AG09309 (cell line): ENCODE measurements at places on chromosomes 6 and 20.

DNA sequence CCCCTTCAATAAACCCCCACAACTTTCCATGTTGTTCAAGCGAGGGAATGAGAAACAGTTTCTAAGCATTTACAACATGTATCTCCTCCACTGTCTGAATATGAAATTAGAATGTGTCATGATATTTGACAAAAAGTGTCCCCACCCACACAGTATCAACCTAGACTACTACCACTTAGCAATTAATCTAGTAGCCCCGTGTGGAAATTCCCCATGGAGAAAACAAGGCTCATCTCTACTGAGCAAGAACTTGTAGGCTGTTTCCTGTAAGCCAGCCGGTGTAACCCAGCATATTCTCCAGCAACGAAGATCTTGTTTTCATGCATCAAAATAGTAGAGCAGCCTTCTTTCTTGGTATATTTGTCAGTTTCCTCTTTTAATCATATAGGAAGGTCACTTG lies 115.0 kb downstream of the IRF4 start:
- DNase-seq: no peak

DNA sequence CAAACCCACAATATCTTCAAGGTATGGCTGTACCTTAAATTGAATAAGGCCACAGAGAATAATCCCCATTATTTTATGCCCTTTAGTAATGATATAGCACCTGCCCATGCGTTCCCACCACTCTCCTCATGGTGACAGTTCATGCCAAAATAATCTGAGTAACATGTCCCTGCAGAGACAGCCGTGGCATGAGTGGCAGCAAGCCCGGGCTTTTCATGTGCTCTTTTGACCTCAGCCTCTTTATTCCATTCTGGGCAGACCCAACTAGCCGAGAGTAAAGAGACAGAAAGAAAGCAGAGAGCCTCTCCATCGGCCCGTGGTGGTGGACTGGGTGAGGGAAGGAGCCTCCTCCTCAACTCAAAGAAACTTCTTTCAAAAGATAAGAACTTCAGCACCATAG lies 19.9 kb upstream of the POPDC3 start:
- DNase-seq: no peak

- DNase-seq: no peak
Observed at GRCh38 chr20:19850198-19850533, 92.1 kb downstream of the RIN2 start.

DNA sequence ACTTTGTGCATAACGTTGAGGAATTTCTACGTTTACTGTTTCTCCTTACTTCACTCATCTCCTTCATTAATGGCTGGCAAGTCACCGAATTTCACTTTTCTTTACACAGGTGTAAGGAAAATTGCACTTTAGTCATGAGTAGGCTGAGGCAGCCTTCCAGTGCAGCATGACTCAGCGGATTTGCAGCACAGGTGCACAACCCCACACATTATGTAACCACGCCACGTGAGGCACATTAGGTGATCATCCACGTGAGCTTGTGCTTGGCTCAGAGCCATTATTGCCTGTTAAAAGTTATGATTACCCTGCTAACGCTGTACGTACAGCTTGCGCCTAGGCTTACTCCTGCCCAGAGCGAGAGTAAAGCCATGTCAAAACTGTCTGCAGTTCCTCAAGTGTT lies 158.8 kb downstream of the NKAIN2 start:
- DNase-seq: no peak

- DNase-seq: no peak
Observed at GRCh38 chr6:135094403-135094821, 39.8 kb upstream of the HBS1L start.

- DNase-seq: no peak
Observed at GRCh38 chr20:46757754-46758678, 48.6 kb downstream of the SLC2A10 start.

GRCh38 chr6:55868771-55869479 lies 6.5 kb downstream of the BMP5 start:
- no peak for DNase-seq

DNA sequence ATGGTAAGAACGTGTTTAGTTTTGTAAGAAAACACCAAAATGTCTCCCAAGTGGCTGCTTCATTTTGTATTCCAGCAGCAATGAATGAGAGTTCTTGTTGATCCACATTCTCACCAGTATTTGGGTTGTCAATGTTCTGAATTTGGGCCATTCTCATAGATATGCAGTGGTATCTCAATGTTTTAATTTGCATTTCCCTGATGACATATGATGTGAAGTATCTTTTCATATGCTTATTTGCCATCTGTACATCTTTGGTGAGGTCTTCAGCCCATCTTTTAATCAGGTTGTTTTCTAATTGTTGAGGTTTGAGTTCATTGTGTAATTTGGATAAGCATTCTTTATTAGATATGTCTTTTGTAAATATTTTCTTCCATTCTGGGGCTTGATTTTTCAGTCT lies 436.8 kb upstream of the IRAK1BP1 start:
- DNase-seq: no peak

GRCh38 chr20:8321001-8321400 lies 188.9 kb downstream of the PLCB1 start:
- DNase-seq: no peak

- no peak for DNase-seq
Observed at GRCh38 chr20:51036226-51036625, 13.3 kb upstream of the KCNG1 start.

DNA sequence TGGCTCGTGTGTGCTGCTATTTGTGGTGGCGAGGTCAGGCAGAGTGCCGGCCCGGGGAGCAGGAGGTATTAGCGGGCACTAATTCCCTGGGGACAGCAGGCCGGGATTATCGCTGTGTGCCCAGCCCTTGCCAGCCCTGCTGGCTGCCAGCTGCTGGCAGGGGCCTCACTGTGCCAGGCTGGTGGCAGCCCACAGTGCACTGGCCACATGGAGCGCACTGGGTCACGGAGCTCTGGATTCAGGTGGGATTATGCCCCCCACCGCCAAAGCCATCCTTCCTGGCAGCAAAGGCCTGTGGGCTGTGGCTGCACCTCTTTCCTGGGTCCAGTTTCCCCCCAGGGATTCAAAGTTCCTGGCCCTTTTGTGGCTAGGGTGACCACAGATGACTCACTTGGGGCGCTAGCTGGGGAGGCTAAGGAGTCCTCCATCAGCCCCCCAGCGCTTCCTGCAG lies 59.7 kb downstream of the YTHDF1 start:
- no peak for DNase-seq

GRCh38 chr6:37171970-37172812 lies 2.2 kb downstream of the PIM1 start:
- peak; percentile 77 for DNase-seq

DNA sequence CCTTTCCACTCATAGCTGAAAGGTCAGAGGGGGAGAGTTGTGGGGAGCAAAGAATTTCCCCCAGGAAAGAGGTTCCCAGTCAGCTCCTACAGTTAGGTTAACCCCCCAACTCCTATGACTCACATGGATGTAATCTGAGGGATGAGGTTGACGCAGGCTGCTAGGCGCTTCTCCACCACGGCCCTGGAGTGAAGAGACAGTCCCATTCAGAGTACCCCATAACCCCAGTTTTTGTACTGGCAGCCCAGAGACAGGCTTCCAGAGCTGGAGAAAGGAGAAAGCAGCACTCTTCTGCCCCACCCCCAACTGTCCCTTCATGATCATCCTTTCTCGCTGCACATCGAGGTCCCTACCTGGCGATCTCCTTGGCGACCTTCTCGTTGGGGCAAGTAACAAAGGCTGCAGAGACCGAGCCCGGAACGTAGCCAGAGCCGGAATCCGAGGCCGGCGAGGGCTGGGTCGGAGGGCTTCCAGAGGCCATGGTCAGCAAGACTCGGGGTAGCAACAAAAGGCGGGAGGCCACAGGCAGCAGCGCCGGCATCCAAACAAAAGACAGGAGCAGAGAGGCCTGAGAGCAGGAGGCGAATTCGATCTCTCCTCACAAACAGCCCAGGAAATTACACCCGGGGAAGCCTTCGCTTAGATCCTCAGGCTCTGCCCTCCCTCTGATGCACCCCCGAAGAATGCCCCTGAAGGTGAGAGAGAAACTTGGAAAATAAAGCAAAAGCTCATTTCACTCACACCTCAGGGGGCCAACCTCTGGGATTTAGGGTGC lies 592 bp downstream of the CUTA start:
- peak; percentile 63 for DNase-seq

- peak; percentile 57 for DNase-seq
Observed at GRCh38 chr20:23622839-23623343, 14.9 kb downstream of the CST3 start.

DNA sequence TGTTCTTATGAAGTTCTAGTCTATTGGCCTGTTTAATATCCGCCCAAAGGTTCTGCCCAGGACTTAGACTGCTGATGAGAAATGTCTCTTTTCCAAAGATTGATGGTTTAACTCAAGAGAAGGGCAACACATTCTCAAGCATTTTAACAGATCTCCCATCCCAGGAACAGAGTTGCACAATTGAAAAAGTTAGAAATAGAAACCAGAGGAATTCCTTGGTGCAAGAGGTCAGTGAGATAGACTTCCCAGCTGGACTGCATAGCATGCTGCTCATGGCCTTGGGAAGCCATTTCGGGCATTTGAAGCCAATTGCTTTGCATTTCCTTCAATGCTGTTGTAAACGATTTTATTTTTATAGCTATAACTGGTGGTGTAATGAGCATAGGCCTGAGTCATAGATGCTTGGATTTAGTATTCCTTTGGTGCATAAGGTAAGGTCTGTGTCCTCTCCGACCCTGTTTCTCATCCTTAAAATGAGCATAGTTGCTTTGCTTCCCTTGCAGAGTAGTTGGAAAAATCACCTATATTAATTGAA lies 292.2 kb upstream of the JAG1 start:
- peak; percentile 18 for DNase-seq

- DNase-seq: no peak
Observed at GRCh38 chr6:131568726-131569125, 4.3 kb upstream of the ARG1 start.

DNA sequence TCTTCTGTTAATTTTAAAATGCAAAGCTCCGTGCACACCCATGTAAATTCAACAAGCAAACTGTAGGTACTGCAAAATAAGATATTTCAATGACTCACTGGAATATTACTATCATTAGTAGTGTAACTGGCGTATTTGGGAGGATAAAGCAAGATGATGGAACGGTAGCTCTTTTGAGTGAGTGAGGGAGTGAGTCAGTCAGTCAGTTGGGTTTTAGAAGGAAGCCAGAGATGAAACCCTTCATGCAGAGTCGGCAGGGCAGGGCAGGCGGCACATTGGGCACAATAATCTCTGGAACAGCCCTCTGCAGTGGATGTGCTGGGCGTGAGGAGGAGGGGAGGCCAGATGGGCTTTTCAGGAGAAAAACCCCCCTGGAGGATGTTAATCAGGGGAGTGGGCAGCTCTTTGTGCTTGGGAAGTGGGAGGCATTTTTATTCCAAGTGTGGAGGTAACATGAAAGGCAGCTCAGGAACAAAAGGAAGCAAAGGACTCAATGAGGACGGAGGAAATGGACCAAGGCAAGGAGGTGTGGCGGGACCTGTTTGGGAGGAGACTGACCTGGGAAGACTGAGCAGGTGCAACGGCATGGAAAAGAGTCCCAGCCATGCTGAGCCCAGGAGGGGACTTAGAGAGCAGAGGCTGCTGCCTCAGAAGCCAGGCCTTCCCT lies 171.2 kb downstream of the ZDHHC14 start:
- no peak for DNase-seq

DNA sequence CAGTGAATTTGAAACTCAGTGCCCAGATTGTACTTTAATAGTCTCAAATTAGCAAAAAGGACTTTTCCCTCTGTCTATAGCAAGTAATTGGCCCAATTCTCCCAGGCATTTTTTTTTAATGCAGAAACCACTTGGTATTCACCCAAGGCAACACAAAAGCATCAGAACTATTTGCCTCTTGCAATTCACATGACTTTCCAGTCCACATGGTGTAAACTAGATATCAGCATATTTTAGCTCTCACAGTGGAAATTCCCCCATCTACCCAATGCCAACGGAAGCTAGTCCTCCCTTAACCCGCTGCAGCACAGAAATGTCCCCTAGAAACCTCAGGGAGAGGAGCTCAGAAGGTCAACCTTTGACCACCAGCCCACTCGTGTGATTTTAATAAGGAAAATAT lies 103.4 kb upstream of the CDYL start:
- DNase-seq: peak; percentile 32

GRCh38 chr20:37776049-37776448 lies 82.2 kb downstream of the CTNNBL1 start:
- DNase-seq: no peak

DNA sequence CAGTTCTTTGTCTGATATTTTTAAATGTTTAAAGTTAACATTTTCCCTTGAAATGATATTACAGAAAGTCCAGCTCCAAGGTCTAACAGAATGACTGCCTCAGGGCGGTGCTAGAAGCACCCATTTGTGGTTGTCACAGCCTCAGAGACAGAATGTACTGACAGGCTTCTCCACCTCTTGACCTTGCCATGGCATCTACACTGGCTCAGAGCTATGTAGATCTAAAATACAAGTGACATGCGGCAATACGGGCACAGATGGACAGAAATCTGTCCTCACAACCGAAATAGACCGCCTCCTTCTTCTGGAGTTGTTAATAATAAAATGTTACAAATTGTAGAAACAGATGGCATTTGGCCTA lies 167.2 kb upstream of the THEMIS start:
- no peak for DNase-seq

DNA sequence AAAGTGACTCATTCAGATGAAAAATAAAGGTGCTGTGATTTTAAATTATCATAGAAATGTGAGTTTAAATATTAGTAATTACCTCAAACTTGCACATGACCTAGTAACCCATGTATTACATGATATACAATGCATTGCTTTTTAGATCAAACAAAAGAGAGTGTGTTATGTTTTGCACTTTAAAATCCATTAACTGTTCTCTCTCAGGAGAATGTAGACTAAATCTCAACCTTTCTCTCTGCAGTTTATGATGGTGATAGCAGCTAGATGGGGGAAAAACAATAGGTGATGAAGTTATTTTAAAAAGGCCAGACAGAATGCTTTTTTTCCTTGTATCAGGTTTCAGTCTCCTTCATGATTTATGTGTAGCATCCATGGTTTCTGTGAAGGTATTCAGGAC lies 404.4 kb upstream of the RNF217 start:
- DNase-seq: no peak

DNA sequence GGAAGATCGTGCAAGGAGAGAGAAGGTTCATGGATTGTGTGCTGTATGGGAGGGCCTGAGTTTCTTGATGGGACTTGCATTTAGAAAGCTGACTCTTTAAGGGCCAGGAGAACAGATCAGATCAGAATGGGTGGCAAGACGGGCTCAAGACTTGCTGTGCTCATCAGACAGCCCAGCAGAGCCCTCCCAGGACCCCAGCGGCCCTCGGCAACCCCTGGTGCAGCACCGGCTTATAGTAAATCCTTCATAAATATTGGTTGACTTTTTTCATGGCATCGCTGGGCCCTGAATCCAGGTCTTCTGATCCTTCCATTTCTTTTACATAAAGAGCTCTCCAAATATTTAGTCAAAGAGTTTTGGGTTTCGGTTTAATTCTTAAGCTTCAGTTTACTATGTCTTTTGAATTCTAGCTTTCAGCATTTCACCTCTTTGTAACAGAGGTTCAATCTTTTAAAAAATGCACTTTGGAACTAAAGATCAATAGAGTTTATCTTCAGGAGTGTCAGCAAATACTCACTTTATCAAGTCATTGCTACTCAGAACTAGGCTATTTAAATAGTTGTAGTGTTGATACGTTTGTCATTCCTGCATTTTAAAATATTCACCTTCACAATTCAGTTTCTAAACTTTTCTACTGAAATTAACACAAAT lies 205.6 kb downstream of the ZDHHC14 start:
- no peak for DNase-seq

GRCh38 chr20:1664911-1665310 lies 7.3 kb upstream of the SIRPG start:
- no peak for DNase-seq

GRCh38 chr20:53045941-53046340 lies 73.8 kb downstream of the TSHZ2 start:
- DNase-seq: no peak
